ENCODE measurements at places on chromosomes 16 and 17.

- DNase-seq: no peak
These were observed 31.7 kb upstream of the CDH8 start for GRCh38 chr16:62067981-62068380.

DNA sequence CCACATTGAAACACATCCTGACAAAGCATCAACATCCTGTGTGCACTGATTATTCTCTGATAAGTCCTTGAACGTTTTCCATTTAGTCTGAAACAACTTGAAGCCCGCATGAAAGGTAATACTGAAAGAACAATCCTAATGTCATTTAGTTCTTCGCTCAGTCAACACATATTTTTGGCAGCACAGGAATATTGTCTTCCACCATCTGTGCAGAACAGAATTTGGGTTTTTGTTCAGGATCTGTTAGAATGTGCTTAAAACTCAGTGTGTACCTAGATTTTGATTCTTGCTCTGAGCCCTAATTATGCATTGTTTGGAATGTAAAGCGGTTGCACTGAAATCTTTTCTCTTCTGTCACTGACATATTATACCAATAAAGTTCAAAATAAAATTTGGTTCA is 1036.6 kb downstream of the CDH11 start:
- DNase-seq: no peak

DNA sequence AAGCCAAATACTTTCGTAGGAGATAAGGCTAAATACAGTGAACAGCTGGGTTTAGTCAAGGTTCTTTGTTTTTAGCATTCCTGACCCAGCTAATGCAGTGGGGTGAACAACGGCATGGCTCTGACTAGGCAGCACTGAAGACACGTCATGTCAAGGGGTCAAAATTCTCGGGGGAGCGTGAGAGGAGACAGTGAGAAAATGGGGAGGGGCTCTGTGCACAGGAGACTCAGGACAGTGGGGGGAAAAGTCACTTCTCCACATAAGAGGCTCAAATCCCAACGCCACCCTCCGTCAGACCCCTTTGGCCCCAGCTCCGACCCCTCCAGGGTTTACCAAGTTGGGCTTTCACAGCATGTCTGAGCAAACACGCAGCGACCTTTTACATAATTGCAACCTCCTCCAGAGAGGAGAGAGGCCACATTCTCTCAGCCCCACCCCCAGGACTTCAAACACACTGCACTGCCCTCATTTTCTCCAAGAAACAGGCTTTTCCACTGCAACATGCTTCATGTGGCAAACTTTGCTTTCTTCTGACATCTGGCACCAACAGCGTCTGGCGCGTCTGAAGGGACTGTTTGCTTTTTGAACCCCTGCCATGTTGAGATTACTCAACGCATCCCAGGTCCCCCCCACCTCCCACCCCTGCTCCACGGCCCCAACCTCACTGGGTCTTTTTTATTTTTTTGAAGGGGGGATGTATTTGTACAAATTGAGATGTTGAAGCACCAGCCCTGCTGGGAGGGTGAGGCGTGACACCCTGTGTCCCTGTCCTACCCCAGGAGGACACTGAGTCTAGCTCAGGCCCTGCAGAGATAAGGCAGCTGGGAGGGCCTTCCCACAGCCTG is 30.0 kb downstream of the AXIN2 start:
- DNase-seq: peak; percentile 48

- DNase-seq: no peak
These were observed 968 bp downstream of the RIPOR1 start for GRCh38 chr16:67529582-67530012.

- no peak for DNase-seq
These were observed 3.0 kb upstream of the TAC4 start for GRCh38 chr17:49850772-49851386.

DNA sequence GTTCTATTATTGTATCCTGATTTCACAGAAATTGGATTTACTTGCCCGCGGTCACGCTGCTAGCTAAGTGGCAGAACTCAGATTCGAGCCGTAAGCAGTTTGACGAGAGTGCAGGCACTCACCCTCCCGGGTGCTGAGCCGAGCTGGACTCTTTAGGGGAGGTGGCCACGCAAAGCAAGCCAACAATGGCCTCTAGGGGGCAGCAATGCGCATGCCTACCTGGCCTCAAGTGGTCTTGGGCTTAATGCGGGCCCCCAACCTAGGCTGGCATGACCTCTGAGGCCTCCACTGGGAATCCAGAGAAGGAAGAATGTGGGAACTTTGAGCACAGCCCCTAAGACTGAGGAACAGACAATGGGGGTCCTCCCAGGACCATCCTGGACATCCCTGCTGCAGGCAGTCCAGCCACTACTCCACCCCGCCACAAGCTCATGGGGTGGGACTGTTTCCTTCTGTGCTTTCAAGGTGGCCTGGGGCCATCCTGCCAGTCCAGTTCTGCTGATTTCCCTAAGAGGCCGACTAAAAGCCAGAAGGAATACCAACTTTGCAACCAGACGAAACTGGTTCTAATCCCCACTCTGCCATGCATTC is 276.5 kb downstream of the XYLT1 start:
- DNase-seq: peak; percentile 64

Measured in head of caudate nucleus (tissue), 42 donors.